ENCODE measurements at places on chromosomes 2 and 18.

- DNase-seq, result no peak
Observed at GRCh38 chr2:40118622-40119021, 333.3 kb downstream of the SLC8A1 start.

GRCh38 chr2:169066897-169067296, 2.5 kb upstream of the DHRS9 start:
- no peak for DNase-seq

DNA sequence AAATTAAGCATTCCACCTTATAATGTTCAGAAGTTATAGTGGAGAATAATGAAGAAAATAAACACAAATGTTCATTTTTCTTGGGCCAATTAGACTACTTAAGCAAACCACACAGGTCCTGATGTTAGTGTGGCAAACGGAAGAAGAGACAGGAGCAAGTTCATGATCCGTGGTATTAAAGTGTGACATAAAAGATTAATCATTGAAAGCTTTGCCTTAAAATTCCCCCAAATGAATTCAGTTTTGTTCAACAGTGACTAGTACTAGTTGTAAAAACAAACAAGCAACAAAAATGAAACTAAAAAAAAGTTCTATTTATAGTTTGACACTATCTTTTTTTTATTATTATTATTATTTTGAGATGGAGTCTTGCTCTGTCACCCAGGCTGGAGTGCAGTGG, 73.7 kb downstream of the RFTN2 start:
- no peak for DNase-seq

- no peak for DNase-seq
Observed at GRCh38 chr2:191217580-191217979, 27.6 kb upstream of the MYO1B start.
